ENCODE measurements at places on chromosomes 5 and 9. TPM values are rescaled to one million over a fixed set of nuclear protein-coding genes. Genes with fewer than 3 reads are reported as not detected.

DNA sequence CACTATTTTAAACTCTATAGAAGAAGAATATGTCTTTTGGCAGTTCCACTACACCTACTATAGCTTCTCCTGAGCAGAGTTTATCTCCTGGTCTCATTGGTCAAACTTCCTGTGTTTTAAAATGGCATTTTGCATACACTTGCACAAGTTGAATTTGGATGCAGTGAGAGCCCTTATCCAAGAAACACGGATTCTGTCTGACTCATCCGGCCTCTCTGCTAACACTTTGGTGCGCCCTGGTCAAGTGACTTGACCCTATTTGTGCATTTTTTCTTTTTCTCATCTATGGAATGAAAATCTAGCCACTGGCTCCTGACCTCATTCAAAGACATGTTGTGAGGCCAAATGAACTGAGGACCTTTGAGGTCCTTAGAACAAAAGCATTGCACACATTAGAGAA is 20.0 kb downstream of the PIP5K1B start:
- DNase-seq = no peak

DNA sequence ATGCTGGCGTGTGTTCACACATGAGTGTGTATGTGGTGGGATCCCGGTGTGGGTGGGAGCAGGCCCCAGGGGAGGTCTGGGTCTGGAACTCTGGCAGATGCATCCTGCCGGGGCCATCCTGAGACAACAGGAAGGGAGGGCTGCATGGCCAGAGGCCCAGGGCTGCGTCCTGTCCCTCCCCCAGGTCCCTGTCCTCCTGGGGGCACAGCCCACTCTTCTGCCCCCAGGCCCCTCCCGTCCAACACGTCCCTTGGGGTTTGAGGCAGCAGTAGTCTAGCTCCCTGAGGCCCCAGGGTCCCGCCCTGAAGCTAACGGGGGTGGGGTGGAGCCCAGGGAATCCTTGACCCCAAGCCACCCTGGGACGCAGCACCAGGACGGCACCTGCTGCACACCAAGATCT is 16.6 kb downstream of the FLT4 start:
- DNase-seq = no peak

- DNase-seq = no peak
Observed at GRCh38 chr5:41598011-41598410, 87.6 kb upstream of the PLCXD3 start.

DNA sequence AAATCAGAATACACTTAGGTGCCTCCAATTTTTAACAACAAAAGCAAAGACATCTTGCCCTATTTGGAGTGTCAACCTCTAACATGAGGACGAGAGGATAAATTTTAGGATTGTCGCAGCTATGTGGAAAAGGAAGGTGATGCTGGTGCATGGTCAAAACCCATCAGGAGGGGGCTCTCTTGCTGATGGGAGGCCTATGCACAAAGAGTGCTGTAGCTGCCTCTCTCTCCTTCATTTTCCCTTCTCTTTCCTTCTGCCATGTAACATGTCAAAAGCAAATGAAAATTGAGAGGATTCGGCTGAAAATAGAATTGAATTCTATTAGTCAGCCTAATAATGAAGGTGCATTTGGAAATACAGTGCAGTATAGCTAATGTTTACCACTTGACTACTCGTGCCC is 578.7 kb upstream of the ZNF462 start:
- DNase-seq = no peak

- DNase-seq = no peak
Observed at GRCh38 chr5:6358434-6358820, 19.9 kb downstream of the MED10 start.

- DNase-seq = no peak
Observed at GRCh38 chr9:128056086-128056485, 11.0 kb downstream of the NAIF1 start.

GRCh38 chr5:150082889-150083288 is 3.5 kb downstream of the CSF1R start:
- DNase-seq = no peak

DNA sequence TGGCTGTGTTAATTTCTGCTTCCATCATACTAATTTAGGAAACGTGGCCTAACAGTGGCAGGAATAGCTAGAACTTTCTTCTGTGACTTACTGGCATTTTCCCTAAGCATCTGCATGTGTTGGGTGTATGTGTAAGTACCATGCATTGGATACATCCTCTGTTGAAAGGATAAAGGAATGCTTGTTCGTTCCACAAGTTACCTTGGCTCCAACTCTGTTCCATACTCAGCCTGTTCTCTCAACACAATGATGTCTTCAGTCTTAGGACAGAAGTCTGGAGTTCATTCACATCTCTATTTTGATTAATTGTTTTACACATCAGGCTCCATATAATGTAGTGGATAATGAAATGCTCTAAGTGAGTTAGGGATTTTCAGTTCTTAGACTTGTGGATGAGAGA is 190.1 kb upstream of the DMRT1 start:
- no peak for DNase-seq

DNA sequence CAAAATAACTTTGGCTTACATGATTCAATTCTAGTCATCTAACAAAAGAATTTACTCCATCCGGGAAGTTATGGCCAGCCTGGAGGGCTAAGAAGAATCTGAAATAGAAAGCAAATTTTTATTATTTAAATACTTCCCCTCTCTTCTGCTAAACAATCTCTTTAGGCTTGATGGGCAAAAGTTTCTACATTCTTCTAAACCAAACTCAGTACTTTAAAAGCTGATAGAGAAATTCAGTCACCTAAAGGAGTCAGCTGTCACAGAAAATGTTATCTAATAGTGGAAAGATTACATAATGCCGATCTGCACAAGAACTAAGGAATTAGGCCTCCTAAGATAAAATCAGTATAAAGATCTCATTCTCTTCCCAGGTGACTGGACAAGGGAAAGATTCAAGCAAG is 32.4 kb downstream of the GNAQ start:
- DNase-seq = peak; percentile 59

DNA sequence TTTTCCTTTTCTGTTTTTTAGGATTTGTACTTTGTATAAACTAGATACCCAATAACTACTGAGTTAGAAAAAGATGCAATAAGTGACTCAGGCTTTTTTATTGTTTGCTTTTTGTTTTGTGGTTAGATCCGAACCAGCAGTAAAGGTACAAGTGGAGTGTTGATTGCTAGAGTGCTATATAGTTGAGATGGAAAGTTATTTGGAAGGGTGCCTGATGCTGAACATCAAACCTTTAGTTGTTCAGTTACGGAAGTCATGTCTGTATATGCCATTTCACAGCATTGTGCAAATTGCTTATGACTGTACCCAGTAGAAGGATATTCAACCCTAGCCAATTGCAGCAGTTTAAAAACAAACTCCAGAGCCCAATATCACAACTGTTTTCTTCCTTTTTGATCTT is 285.1 kb downstream of the MAT2B start:
- no peak for DNase-seq

- DNase-seq = no peak
Observed at GRCh38 chr5:125196481-125197111, 450.2 kb upstream of the ZNF608 start.

GRCh38 chr5:144307736-144308135 is 137.1 kb downstream of the KCTD16 start:
- no peak for DNase-seq

DNA sequence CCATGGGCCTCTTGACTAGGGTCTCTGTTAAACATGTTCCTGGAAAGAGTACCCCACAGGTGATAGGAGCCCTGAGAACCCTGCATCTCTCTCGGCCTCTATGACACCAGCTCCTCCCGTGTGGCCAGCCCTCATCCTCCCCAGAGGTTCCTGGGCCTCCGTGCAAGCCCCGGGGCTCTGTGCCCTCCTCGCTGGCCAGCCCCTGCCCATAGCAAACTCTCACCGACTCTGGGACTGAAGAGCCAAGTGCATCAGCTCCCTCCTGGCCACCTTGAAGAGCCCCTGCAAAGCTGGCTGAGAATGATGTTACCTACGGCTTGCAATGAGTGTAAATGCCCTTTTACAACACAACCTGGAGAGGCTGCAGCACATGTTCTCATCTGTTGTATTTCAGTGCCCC is 224.4 kb downstream of the ROR2 start:
- DNase-seq = no peak

DNA sequence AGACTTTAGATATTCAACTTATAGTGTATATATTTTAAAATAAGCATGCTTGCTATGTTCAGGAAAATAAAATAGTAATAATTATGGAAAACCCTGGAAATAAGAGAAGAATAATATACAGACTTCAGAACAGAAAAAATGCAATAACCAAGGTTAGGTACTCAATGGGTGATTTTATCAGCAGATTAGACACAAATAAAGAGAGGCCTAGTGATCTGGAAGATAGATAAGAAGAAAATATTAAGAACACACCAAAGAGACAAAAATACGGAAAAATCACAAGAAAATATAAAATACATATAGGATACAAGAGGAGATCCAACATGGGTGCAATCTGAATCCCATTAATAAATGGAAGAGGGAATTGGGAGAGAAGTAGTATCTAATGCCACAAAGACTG is 1348.5 kb upstream of the WWC1 start:
- no peak for DNase-seq

GRCh38 chr9:88835038-88835466 is 156.2 kb upstream of the S1PR3 start:
- DNase-seq = peak; percentile 45

DNA sequence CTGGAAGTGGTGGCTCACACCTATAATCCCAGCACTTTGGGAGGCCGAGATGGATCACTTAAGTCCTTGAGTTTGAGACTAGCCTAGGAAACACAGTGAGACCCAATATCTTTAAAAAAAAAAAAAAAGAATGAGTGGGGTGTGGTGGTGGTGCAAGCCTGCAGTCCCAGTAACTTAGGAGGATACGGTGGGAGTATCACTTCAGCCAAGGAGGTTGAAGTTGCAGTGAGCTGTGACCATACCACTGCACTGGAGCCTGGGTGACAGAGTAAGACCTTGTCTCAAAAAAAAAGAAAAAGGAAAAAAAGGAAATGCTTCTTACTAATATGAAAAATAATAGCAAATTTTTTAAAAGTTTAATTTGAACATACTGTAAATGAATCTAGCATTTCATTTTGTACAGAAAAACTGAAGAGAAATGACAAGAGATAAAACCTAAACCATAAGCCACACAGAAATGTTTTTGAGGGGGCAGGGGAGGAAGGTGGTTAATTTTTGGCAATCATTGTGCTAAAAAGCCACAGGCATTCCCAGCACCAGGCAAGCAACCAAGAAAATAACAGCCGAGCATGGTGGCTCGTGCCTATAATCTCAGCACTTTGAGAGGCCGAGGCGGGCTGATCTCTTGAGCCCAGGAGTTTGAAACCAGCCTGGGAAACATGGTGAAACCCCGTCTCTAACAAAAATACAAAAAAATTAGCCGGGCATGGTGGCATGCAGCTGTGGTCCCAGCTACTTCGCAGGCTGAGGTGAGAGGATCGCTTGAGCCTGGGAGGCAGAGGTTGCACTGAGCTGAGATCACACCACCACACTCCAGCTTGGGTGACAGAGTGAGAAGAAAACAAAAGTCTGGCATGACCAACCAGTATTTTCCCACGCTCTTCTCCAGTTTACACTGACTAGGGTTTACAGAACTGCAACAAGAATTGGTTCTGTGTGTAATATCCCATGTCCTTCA is 114.5 kb upstream of the NR5A1 start:
- no peak for DNase-seq

- peak; percentile 83 for DNase-seq
Observed at GRCh38 chr9:114505187-114506081, at the start of gene WHRN. WHRN (minus strand) TSS chr9:114505473; CDS start chr9:114504801, 672 bp downstream.

The NR5A1 gene
- not detected for total RNA-seq

The ZCCHC7 gene
- 17.3 TPM for total RNA-seq

The LCN15 gene
- not detected for total RNA-seq

The CCL27 gene
- not detected for total RNA-seq

The WWC1 gene
- 0.91 TPM for total RNA-seq

The TMEM174 gene
- total RNA-seq = not detected

The KCNV2 gene
- not detected for total RNA-seq

The PHF2 gene
- 21.5 TPM for total RNA-seq

The NTNG2 gene
- total RNA-seq = not detected

The DBH gene
- not detected for total RNA-seq

The PRR16 gene
- total RNA-seq = 2.3 TPM

All from endothelial cell of umbilical vein (primary cell).